CD4-positive, alpha-beta T cell (primary cell): ENCODE measurements at places on chromosomes 2 and 18.

- no peak for DNase-seq
These were observed 84.6 kb downstream of the TMEM237 start for GRCh38 chr2:201558665-201559064.

GRCh38 chr2:86274918-86275275 is 62.5 kb downstream of the REEP1 start:
- DNase-seq: no peak

DNA sequence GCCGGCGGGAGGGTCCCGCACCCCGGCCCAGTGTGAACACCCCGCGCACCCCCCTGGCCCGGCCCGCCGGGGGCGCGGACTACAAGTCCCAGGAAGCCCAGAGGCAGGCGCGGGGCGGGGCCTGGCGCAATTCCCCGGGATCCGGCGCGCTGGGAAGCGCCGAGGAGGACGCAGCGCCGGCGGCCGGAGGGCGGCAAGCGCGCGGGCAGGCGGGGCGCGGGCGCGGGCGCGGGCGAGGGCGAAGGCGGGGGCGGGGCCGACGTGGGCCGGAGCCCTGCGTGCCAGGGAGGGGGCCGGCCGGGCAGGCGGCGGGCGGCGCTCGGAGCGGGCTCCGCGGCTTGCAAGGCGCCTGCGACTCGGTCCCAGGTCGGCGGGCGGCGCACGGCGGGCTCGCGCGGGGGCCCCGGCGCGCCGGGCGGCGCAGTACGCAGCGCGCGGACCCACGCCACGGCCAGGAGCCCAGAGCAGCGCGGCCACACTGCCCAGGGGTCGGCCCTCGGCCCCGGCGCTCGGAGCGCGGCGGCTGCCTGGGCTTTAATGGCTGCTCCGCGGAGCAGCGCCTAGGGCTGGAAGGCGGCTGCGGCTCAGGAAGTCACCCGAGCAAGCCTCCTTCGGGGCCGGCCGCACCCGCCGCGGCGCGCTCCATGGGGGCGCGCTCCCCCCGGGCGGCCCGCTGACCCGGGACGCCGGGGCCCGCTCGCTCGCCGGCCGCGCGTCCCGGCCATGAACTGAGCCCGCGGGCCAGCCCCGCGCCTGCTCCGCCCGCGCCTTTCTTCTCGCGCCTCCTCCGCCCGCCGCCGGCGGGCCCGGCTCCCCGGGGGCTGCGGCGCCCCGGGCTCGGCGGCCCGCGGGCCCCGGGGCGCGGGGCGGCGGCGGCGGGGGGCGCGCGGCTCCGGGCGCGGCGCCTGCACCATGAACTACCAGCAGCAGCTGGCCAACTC is at the start of gene AGAP1:
Gene AGAP1 (plus strand): TSS at position 269 of the 941 bp plus-strand sequence.
- no peak for DNase-seq

- DNase-seq: no peak
These were observed 163.4 kb upstream of the NOSTRIN start for GRCh38 chr2:168639018-168639417.

DNA sequence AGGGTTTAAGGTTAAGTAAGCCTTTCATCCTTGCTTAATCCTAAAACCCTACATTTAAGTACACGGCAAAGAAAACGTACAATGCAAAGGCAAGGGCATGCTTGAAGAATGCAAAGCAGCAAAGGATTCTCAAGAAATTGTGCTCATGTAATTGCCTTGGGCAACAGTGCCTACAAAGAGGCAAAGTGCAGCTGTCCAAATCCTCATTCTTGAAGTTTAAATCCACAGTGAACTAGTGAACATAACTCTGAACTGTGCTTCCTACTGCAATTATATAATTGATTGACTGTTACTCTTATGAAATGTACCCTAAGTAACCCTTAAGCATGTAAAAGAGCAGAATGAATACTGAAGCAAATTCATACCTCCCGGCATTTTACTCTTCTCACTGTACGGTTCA is 85.4 kb downstream of the MAP3K20 start:
- no peak for DNase-seq

- no peak for DNase-seq
These were observed 100.5 kb downstream of the CDC42EP3 start for GRCh38 chr2:37570773-37571586.
